ENCODE measurements at places on chromosomes 3 and 15.
A peak's percentile ranks its signal among the peaks of the same experiment; 100 is the strongest.

GRCh38 chr3:45964139-45964538, 20.9 kb downstream of the CXCR6 start:
- peak; percentile 29 for DNase-seq

- DNase-seq, result no peak
Measured at GRCh38 chr15:91857772-91858171, 4.3 kb downstream of the SLCO3A1 start.

GRCh38 chr15:45201557-45201859, 13.7 kb upstream of the SHF start:
- DNase-seq, result no peak

- DNase-seq, result no peak
Measured at GRCh38 chr3:127585163-127585812, 5.2 kb downstream of the TPRA1 start.

DNA sequence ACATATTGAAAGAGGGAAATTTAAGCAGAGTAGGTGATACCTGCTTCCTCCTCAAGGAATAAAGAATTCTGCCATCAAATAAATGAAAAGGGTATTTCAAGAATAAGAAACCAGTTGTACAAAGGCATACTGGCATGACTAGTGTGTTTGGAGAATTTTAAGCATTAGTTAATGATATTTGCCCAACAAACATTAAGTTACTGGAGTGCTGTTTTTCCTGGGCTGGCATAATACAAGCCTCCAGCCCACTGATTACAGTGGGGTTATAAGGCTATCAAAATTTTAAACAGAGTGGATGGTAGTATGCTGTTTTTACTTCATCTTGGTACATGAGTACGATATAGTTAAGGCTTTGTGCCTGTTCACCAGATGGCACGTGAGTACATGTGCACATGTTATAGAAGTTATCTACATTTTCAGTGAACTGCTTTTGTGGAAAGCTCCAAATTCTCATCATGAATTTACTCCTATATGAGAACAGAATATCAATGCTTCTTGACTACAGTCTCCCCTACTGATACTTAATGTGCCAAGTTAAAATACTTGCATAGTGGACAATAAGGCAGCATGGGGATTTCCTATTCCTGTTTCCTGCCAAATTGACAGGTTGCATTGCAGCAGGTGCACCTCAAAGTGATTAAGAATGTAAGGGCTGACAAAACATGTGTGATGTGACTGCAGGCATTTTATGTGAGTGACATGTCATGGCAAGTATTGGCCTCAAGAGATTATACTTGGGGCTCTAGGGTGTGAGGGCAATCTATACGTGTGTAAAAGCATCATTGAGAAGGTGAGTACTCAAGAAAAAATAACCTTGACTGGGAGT, 14.9 kb downstream of the NAALADL2 start:
- no peak for DNase-seq

DNA sequence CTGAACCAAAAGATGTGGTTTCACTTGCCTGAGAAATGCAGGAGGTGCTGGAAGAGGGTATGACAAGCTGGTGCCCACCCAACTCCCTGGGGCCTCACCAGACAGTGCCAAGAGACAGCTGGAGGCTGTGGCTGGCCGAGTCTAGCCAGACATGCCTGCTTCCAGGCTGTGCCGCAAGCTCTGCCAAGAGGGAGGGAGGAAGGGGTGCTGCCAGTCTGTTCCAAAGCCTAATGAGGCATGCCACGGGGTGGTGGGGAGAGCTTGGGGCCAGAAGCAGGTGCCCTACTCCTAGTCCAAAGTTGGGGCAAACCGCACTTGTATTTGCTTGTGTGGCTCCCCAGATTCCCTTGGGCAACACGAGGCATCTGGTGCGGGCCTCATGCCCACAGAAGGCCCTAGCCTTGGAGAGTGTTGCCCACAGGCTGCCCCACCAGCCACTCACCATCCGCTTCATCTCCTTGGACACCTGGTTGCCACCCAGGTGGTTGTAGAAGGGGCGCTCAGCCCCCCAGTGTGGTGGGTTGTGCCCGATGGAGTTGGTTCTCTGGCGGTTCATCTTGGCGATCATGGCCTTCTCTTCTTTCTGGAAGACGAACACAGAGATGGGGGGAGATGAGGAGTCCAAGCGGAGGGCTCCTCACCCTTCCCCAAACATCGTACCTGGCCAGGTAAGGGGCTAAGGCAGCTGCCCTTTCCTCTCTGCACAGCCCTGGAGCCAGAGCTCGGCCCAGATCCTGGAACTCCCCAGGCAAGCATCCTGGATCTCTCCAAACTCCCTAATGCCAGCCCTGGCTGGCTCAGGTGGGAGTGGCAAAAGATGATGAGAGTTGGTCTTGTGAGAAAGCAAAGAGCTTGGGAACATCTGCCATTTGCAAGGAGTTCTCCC, 123.4 kb downstream of the SEC22A start:
- DNase-seq, result no peak

GRCh38 chr15:85026304-85027032, 44.8 kb downstream of the PDE8A start:
- DNase-seq, result no peak

GRCh38 chr15:96353416-96353929, 23.0 kb downstream of the NR2F2 start:
- no peak for DNase-seq

GRCh38 chr3:153972862-153973261, 148.3 kb upstream of the ARHGEF26 start:
- DNase-seq, result no peak

GRCh38 chr3:126309165-126309564, 48.0 kb downstream of the KLF15 start:
- DNase-seq, result no peak

- no peak for DNase-seq
Measured at GRCh38 chr15:69718436-69718835, 265.8 kb downstream of the RPLP1 start.

- DNase-seq, result no peak
Measured at GRCh38 chr3:18207226-18207625, 217.9 kb downstream of the SATB1 start.

DNA sequence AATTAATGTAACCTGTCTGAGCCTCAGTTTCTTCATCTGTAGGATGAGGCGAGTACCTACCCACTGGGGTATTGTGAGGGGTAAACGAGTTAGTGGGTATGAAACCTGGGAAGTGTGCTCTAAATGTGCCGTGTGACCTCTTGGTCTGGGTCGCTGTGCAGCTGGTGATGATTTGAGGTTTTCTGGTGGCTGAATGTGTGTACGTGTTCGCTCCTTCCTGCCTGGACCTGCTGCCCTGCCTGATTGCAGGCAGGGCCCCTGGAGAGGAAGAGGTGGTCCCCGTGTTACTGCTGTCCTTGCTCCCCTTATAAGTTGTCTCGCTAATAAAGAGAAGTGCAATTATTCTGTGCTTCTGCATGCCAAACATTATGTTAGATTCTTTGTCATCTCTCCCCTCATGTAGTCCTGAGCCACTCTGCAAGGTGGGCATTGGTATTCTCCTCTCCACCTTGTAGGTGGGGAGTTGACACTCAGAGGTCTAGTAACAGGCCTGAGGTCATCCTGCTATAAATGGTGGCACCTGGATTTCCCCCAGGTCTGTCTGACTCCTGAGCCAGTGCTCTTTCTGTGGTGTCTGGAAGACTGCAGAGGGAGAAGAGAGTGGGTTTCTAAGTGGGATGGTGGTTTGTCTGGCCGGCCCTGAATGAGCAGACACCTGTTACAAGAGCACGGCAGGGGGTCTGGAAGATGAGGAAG, 15.7 kb downstream of the PDIA5 start:
- DNase-seq, result no peak

GRCh38 chr3:155010416-155010815, 69.7 kb upstream of the MME start:
- no peak for DNase-seq

DNA sequence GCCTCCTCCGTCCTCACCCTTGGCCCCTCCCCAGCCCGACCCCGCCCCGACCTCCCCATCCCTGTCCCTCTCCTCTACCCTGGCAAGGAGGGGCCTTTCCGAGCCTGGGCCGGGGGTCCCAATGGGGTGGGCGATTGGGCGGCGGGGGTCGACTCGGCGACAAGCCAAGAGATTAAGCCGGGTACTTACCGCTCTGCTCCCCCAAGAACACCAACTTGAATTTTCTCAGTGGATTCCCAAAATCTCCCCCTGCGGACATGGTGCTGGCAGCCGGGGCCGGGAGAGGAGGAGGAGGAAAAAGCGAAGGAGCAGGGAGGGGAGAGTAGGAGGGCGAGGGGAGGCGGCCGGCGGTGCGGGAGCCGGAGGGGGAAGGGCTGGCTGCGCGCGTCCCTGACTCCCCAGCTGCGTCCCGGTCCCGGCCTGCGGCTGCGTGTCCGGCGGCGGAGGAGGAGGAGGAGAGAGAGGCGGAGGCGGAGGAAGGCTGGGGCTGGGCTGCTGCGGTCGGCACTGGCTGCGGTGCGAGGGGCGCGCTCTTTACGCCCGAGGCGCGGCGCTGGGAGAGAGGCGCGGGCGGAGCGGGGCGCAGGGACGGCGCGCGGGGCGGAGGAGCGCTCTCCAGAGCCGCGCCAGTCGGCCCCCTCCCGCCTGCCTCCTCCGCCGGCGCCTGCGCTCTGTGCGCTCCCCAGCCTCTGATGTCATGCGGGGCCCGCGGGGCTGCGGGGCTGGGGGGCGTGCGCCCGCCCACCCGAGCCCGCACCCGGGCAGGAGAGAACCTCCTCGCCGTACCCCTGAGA, at the start of gene RAB6B:
Gene RAB6B, minus strand, starts transcription at position 675 of the 794 bp plus-strand sequence. Its CDS starts 416 bp downstream, at position 259.
- DNase-seq, result no peak

DNA sequence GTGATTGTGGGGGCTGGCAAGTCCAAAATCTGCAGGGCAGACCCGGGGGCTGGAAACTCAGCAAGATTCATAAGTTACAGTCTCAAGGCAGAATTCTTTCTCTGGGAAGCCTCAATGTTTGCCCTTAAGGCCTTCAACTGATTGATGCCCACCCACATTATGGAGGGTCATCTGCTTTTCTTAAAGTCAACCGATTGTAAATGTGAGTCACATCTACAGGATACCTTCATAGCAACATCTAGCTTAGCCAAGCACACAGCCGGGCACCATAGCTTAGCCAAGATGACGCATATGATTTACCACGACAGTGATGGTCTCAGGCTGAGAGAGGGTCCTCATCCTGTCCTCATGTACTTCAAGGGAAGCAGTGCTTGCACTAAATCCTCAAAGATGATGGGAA, 43.5 kb downstream of the IDH2 start:
- no peak for DNase-seq

- DNase-seq, result no peak
Measured at GRCh38 chr3:16254916-16255315, 9.8 kb downstream of the DPH3 start.

All from stimulated activated CD4-positive, alpha-beta T cell treated with anti-CD3 and anti-CD28 coated beads, Interleukin-1b, Interleukin-23, amount 100 ng/mL, for 24 hours (primary cell).